ENCODE measurements at places on chromosomes 6 and 20. TPM values are rescaled to one million over a fixed set of nuclear protein-coding genes. Genes with fewer than 3 reads are reported as not detected.

CCN5 gene
- polyA plus RNA-seq, result 47.3 TPM

FRS3 gene
- 21.2 TPM for polyA plus RNA-seq

ARMC2 gene
- polyA plus RNA-seq, result 4.0 TPM

ZNF391 gene
- polyA plus RNA-seq, result 5.5 TPM

SLC4A11 gene
- polyA plus RNA-seq, result 6.4 TPM

PTK6 gene
- not detected for polyA plus RNA-seq

ADGB gene
- polyA plus RNA-seq, result not detected

GRCh38 chr6:157020881-157021343, 243.7 kb downstream of the ARID1B start:
- H3K27ac ChIP-seq, result peak overlapping the region; percentile 98
- H3K4me3 ChIP-seq, result peak overlapping the region; percentile 90
- H3K36me3 ChIP-seq, result no peaks in the 10 kb centered on the region
- H3K27me3 ChIP-seq, result no peaks in the 10 kb centered on the region
- H3K4me1 ChIP-seq, result peaks cover 11% of the 10 kb centered on the region

GRCh38 chr6:64505312-64505711, 869.7 kb downstream of the PHF3 start:
- no peaks in the 10 kb centered on the region for H3K4me1 ChIP-seq
- H3K36me3 ChIP-seq, result no peaks in the 10 kb centered on the region
- H3K27me3 ChIP-seq, result no peaks in the 10 kb centered on the region
- no peak overlapping the region for H3K27ac ChIP-seq
- DNase-seq, result no peak
- H3K4me3 ChIP-seq, result no peak overlapping the region

GRCh38 chr6:157410045-157410444, 29.1 kb downstream of the ZDHHC14 start:
- H3K4me3 ChIP-seq, result no peak overlapping the region
- H3K27ac ChIP-seq, result no peak overlapping the region
- no peaks in the 10 kb centered on the region for H3K4me1 ChIP-seq
- H3K36me3 ChIP-seq, result no peaks in the 10 kb centered on the region
- no peak for DNase-seq

- no peaks in the 10 kb centered on the region for H3K27me3 ChIP-seq
- H3K36me3 ChIP-seq, result no peaks in the 10 kb centered on the region
- H3K27ac ChIP-seq, result peak overlapping the region; percentile 73
- H3K4me3 ChIP-seq, result no peak overlapping the region
Measured at GRCh38 chr6:159981403-159982245, 12.7 kb downstream of the IGF2R start.

- H3K4me1 ChIP-seq, result peaks cover 10% of the 10 kb centered on the region
- H3K27me3 ChIP-seq, result no peaks in the 10 kb centered on the region
- no peak overlapping the region for H3K27ac ChIP-seq
- H3K36me3 ChIP-seq, result no peaks in the 10 kb centered on the region
Measured at GRCh38 chr6:12275107-12275506, 15.1 kb upstream of the EDN1 start.

GRCh38 chr6:113591896-113592827, 265.0 kb upstream of the MARCKS start:
- no peaks in the 10 kb centered on the region for H3K4me1 ChIP-seq
- H3K4me3 ChIP-seq, result no peak overlapping the region
- no peaks in the 10 kb centered on the region for H3K27me3 ChIP-seq
- no peak overlapping the region for H3K27ac ChIP-seq
- no peak for DNase-seq
- H3K36me3 ChIP-seq, result no peaks in the 10 kb centered on the region

- DNase-seq, result peak; percentile 9
- H3K27me3 ChIP-seq, result no peaks in the 10 kb centered on the region
- peaks cover 26% of the 10 kb centered on the region for H3K36me3 ChIP-seq
- H3K4me1 ChIP-seq, result peaks cover 8% of the 10 kb centered on the region
- peak overlapping the region; percentile 51 for H3K27ac ChIP-seq
- H3K4me3 ChIP-seq, result peak overlapping the region; percentile 92
Measured at GRCh38 chr20:63968136-63968927, 1.4 kb downstream of the ZNF512B start.

DNA sequence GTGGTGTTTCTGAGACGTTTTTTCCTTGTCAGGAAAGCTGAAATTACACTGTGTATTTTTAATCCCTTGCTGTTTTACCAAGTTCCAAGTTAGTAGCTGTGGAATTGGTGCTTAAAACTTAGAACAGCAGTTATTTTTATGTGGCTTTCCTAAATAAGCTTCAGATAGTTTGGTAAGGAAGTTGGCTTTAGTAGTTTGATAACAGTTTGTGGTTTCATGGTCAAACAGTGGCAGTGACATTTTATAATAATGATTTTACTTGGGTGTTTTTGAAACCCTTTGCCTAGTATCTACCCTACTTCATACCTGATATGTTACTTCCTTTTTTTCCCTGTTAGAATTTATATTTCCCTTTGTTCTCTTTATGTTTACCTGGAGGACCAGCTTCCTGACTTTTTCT, 164.9 kb downstream of the JARID2 start:
- H3K4me1 ChIP-seq, result peaks cover 10% of the 10 kb centered on the region
- DNase-seq, result no peak

DNA sequence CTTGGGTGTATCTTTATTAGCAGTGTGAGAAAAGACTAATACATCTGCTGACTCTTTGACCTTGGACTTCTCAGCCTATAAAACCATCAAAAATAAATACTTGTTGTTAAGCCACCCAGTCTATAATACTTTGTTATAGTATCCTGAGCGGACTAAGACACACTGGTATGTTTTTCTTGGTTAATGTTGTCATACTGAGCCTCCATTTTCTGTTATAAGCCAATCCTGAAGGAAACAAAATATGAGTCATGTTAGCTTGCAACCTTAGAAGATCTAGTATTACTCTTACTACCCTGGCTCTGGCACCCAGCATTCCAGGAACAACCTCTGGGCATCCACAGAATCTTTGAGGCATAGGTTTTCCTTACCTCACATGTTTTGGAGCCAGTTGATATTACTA, 307.2 kb downstream of the FRK start:
- no peaks in the 10 kb centered on the region for H3K27me3 ChIP-seq
- H3K36me3 ChIP-seq, result no peaks in the 10 kb centered on the region
- DNase-seq, result no peak
- no peak overlapping the region for H3K27ac ChIP-seq
- H3K4me1 ChIP-seq, result no peaks in the 10 kb centered on the region

GRCh38 chr6:121612927-121613326, 177.5 kb downstream of the GJA1 start:
- H3K27ac ChIP-seq, result no peak overlapping the region
- no peaks in the 10 kb centered on the region for H3K36me3 ChIP-seq
- H3K27me3 ChIP-seq, result no peaks in the 10 kb centered on the region
- H3K4me3 ChIP-seq, result no peak overlapping the region
- DNase-seq, result no peak

- no peak overlapping the region for H3K27ac ChIP-seq
- no peak overlapping the region for H3K4me3 ChIP-seq
- no peaks in the 10 kb centered on the region for H3K36me3 ChIP-seq
- DNase-seq, result no peak
Measured at GRCh38 chr6:40196135-40196518, 261.9 kb upstream of the MOCS1 start.

DNA sequence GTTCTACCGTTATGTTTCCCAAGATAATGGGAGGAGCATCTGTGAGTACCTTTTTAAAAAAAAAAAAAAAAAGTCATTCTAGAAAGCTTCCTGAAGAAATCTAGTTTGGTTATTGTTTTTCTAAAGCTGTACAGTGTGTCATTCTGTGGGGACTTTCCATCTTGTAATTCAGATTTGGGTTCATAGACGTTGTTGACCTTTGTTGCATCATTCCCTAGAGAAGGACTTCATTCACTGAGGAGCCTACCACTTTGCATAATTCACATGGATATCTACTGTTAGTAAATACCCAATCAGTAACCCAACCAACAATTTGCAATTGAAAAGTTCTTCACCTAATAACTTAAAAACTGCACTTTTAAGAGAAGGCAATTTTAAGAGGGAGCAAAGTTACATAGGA, 60.1 kb downstream of the RPP40 start:
- no peak overlapping the region for H3K27ac ChIP-seq
- H3K27me3 ChIP-seq, result no peaks in the 10 kb centered on the region
- H3K36me3 ChIP-seq, result no peaks in the 10 kb centered on the region
- peaks cover 21% of the 10 kb centered on the region for H3K4me1 ChIP-seq

DNA sequence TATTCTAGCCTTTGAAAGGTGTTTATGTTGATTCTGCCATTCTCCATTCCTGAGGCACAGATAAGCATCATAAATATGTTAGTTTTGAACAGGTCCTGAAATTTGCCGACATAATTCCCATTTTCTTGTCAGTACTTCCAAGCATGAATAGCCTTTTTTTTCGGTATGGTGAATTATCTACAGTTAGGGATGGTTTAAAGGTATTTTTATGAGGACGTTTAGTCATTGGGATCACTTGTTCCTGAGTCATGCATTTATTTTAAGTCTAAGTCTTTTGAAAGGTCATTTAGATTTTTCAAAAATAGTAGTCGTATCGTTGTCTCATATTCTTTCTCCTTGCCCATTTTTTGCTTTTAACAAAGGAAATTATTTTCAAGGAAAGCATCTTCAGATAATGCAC, 98.7 kb downstream of the PHACTR3 start:
- H3K36me3 ChIP-seq, result no peaks in the 10 kb centered on the region
- no peak for DNase-seq
- H3K4me1 ChIP-seq, result no peaks in the 10 kb centered on the region
- no peak overlapping the region for H3K27ac ChIP-seq
- no peaks in the 10 kb centered on the region for H3K27me3 ChIP-seq

DNA sequence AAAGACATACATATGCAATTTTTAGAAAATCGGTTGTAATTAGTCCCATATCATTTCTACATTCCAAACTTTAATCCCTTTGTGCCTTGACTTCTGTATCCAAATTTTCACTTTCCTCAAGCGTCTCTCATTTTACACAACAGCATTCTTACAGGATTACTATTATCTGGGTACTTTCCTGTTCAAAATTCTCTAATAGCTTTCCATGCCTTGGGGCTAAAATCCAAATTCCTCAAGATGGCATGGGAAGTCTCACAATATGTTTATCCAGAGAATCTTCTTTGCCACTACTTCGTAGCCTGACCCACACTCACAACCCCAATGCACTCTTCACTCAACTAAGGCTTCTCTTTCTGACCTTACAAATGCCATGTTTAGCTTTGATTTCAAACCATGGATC, 125.0 kb downstream of the TBX18 start:
- DNase-seq, result no peak
- no peak overlapping the region for H3K27ac ChIP-seq
- H3K36me3 ChIP-seq, result no peaks in the 10 kb centered on the region
- H3K4me3 ChIP-seq, result no peak overlapping the region

GRCh38 chr6:26295691-26296555, 69.1 kb upstream of the BTN3A2 start:
- DNase-seq, result no peak
- H3K36me3 ChIP-seq, result no peaks in the 10 kb centered on the region
- peaks cover 15% of the 10 kb centered on the region for H3K4me1 ChIP-seq
- H3K4me3 ChIP-seq, result no peak overlapping the region
- no peaks in the 10 kb centered on the region for H3K27me3 ChIP-seq

GRCh38 chr6:168101590-168102314, 22.7 kb upstream of the FRMD1 start:
- H3K27me3 ChIP-seq, result peaks cover 19% of the 10 kb centered on the region
- H3K4me3 ChIP-seq, result no peak overlapping the region
- no peaks in the 10 kb centered on the region for H3K4me1 ChIP-seq
- DNase-seq, result no peak
- no peak overlapping the region for H3K27ac ChIP-seq
- H3K36me3 ChIP-seq, result no peaks in the 10 kb centered on the region

DNA sequence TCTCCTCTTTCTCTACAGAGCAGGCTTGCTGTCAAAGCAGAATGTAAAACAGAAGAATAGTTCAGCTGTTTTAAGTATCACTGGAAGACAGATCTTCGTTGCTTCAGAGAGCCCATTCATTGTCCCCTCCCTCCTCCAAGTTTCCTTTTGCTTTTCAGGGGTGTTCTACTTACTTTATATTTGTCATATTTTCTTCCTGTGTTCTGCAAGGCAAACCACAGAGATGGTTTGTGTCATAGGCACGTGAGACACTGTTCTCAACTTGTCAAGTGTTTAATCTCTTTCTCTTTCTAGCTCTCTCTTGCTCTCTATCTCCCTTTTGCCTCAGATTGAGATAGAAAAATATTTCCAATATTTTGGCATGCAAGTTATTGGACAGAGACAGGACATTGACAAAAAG, 228.9 kb upstream of the DEFB112 start:
- no peaks in the 10 kb centered on the region for H3K27me3 ChIP-seq
- H3K36me3 ChIP-seq, result no peaks in the 10 kb centered on the region
- no peak for DNase-seq
- peaks cover 19% of the 10 kb centered on the region for H3K4me1 ChIP-seq
- no peak overlapping the region for H3K27ac ChIP-seq

GRCh38 chr20:21564127-21564773, 50.4 kb upstream of the NKX2-2 start:
- H3K27me3 ChIP-seq, result no peaks in the 10 kb centered on the region
- no peaks in the 10 kb centered on the region for H3K36me3 ChIP-seq
- no peak overlapping the region for H3K4me3 ChIP-seq
- H3K27ac ChIP-seq, result no peak overlapping the region
- H3K4me1 ChIP-seq, result no peaks in the 10 kb centered on the region

DNA sequence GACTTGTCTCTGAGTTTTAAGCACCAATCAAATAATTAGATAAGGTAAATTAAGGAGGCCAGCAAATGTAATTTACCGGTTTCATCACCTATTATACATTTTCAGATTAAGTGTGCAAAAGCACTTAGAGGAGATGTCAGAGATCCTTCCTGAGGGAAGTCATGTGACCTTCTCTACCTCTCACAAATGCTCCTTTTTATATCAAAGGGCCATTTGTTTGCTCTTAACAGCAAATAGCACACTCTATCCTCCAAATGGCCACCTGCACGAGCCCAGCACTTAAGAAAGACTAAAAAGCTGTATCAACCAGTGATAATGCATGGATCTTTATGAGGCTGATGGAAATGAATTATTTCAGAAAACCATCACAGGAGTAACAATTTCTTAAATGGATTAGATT, 149.4 kb downstream of the ELOVL4 start:
- no peaks in the 10 kb centered on the region for H3K36me3 ChIP-seq
- DNase-seq, result no peak
- no peaks in the 10 kb centered on the region for H3K4me1 ChIP-seq
- H3K27ac ChIP-seq, result no peak overlapping the region
- H3K4me3 ChIP-seq, result no peak overlapping the region
- H3K27me3 ChIP-seq, result no peaks in the 10 kb centered on the region

GRCh38 chr6:43901733-43902230, 131.8 kb downstream of the VEGFA start:
- no peaks in the 10 kb centered on the region for H3K36me3 ChIP-seq
- H3K27ac ChIP-seq, result no peak overlapping the region
- H3K4me3 ChIP-seq, result no peak overlapping the region

DNA sequence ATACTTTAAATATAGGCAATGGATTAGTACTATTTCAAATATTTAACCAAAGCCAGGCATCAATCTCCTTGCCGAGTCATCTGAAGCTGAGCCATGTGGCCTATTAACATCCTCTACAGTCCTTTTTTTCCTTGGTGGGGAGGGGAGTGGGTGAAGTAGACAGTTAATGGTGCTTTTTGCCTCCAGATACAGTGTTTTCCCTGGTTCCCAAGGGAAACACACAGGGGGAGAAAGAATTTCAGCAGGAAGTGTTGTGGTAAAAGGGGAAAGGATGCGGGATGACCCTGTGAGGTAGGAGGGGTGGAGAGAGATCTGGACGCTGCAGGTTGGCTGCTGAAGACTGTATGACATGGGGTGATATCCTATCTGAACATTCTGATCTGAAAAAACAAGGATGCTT, 9.6 kb downstream of the CLDN20 start:
- H3K4me3 ChIP-seq, result no peak overlapping the region
- peaks cover 15% of the 10 kb centered on the region for H3K4me1 ChIP-seq
- H3K36me3 ChIP-seq, result no peaks in the 10 kb centered on the region
- no peak for DNase-seq
- H3K27ac ChIP-seq, result peak overlapping the region; percentile 42
- no peaks in the 10 kb centered on the region for H3K27me3 ChIP-seq
